ENCODE measurements at places on chromosomes 2 and 18.

DNA sequence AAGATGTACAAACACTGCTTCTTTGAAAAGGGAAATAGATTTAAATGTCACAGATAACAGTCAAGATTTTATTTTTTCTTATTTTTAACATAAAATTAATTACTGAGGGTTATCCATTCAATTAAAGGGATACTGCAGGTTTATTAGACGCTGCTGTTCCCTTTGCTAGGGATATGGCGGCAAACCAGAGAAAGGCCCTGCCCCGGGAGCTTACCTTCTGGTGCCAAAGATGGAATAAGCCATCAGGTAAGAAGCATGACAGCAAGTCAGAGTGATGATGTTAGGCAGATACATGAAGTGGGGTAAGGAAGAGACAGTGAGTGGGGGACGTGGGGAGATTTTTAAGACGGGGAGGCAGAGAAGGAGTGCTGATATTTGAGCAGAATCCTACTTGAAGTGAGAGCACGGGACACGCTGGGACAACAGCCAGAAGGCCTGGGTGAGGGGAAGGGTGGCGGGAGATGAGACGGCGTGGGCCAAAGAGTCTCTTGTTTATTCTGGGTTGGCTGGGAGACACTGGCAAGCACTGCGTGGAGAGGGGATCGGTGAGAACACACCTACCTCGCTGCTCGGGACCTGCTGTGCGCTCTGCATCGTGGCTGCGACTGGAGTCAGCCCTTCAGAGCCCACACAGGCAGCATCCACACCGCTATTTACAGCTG lies 250.5 kb upstream of the TMEM200C start:
- no peak for DNase-seq

DNA sequence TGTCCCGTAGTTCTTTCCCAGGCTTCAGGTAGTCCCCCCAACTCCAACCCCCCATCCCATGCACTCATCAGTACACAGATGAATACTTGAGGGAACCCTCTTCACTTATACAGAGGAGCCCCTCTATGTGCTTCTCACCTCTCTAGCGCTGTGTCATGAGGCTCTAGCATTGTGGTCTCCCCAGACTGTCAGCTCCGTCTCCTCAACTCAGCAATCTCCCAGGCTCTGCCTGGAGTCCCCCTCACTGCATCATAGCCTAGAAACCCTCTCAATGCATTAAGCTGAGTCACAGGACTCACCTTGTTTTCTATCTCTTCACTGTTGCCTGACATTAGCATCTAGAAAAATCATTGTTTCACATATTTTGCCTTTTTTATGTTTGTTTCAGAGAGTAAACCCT lies 20.2 kb upstream of the PRKCE start:
- DNase-seq, result no peak

- DNase-seq, result no peak
Observed at GRCh38 chr18:7727361-7728076, 160.4 kb downstream of the PTPRM start.

DNA sequence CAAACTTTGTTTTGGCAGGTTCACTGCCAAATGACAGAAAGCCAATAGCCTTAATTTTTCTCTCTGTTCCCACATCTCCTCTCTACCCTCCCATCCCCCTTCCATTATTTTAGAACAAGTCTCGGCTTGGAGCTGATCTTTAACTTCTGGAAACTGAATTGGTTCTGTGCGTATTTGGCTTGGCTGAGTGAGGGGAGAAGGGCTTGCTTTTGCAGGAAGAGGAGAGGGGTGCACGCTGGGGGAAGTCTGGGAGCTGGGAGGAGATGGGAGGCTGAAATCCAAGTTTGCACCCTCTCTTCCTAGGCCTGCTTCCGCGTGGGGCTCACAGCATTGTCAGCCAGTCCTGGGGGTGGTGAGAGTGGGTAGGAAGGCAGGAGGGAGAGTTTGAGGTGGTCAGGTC lies 176.1 kb upstream of the SPRED2 start:
- no peak for DNase-seq

DNA sequence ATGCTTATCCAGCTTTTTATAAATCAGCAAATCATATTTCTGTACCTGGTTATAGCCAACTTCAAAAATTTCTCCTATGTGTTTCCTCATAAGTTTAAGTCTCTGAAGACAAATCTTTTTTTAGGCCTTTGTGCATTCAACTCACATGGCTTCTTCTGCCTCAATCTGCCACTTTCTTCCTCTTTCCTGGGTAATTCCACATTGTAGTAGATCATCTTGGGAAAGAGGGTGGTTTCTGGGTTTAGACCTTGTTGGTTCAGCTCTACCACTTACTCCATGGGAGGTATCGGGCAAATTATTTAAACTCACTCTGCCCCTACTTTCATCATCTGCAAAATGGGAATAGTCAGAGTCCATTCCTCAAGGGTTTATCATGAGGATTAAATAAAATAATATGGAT lies 707.0 kb upstream of the ZEB2 start:
- no peak for DNase-seq

DNA sequence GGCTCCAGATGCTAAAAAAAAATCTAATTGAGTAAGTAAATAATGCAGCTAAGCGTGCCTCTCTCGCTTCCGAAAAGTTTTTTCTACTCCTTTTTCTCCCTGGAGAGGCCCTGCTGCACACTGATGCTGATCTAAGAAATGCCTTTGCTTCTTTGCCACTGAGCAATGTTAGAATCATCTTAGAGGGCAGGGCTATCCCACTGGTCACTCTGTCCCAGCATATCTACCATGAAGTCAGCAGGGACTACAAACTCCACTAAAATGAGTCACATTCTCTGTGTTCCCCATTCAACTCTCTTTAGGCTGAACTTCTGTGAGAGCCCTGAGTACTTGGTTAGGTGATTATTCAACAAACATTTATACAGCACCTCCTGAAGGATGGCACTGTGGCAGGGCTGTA lies 127.6 kb upstream of the LYPD1 start:
- DNase-seq, result peak; percentile 67

- DNase-seq, result no peak
Observed at GRCh38 chr2:126914811-126915500, 16.3 kb downstream of the TEX51 start.

DNA sequence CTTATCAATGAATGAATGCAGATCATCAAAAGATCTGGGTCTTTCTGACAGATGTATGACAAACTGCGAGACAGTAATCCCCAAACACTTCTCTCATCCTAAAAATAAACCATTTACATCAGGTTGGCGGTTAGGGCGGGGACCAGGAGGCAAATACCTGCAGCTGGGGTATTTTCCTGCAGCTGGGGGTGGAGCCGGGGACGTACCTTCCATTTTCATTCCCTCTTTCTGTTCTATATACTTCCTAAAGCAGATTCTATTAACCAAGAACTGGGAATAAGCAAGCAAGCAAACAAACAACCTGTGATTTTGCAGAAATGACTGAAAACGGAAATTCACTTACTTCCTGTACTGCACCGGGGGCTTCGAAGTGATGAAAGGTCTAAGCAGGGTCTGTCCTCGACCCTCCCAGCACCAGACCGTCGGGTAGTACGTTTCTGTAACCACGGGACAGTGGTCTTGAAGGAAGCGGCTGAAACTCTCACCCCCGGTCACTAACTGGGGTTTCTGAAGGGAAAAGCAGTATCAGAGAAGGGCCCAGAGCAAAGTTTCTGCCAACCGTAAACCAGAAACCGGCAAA lies 1.2 kb downstream of the ABHD3 start:
- no peak for DNase-seq

DNA sequence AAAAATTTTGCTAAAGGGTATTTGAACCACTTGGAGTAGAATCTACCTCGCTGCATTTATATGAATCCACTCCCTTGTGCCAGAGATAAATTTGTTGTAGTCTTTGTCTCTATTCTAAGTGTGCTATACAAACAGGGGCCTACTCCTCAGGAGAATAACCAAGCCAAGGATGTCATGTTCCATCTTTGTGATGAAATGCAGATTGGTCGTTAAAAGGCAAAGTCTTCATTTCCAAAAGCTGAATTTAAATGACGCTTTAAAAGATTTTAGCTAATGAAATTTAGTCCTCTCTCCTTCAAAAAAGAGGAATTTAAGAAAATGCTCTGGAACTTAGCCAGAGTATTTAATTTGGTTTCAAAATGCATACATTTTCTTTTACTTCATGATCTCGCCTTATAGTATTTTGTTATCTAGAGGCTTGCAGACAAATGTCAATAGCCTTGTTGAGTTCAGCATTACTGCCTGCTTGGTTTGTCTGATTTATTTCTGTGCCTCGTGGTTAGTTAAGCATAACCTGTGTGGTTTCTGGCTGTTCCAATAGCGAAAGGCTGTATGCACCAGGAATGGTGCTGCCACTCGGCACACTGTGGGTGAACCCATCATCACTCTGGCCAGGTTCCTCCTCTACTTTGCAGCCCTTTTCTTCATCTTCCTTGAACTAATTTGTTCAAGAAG lies 417.6 kb downstream of the ZNF521 start:
- no peak for DNase-seq

GRCh38 chr2:133843091-133843490 lies 274.8 kb upstream of the NCKAP5 start:
- DNase-seq, result peak; percentile 30

DNA sequence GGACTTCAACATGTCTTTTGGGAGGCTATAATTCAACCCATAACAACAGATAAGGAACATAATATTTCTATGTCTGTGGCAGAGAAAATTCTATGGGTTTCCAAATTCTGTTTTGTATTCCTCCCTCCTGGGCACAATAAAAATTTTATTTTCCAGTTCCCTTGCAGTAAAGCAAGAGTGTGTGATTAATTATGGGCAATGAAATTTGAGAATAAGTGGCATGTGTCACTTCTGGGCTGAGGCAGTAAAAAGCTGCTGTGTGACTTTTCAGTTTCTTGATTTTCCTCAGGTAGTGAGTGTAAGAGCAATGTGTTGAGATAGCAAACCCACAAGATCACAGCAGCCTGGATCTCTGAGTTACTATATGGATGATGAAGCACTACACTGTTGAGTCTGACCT lies 216.4 kb downstream of the MEIS1 start:
- DNase-seq, result no peak

DNA sequence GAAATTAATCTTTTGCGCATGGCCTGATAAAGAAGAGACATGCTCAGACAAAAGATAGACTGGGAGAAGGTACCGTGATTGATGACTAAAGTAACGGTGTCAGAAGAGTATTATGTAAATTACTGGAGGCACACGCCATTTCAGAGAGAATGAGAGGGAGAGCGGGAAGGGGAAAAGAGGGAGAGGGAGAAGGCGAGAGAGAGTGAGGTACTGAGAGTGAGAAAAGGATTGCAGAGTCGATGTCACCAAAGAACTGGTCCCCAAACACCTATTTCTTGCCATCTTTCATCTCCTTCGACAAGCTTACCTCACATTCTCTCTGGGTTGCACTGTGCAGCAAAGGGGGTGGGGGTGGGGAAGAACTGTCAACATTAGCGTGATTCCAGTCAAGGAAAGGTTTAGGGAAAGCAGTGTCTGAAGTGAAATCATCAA lies 673.7 kb downstream of the BCL11A start:
- no peak for DNase-seq
